Epithelial cell of proximal tubule (primary cell): ENCODE measurements at places on chromosomes 11 and 22. TPM values are rescaled to one million over a fixed set of nuclear protein-coding genes. Genes with fewer than 3 reads are reported as not detected.

The MUC6 gene
- not detected in 2 replicates for total RNA-seq

The C11orf42 gene
- not detected in 2 replicates for total RNA-seq

The WNT7B gene
- 30.1 and 112 TPM in 2 replicates for total RNA-seq

The SAA4 gene
- 0.22 and 2.8 TPM in 2 replicates for total RNA-seq
